ENCODE measurements at places on chromosomes 4 and X. TPM values are rescaled to one million over a fixed set of nuclear protein-coding genes. Genes with fewer than 3 reads are reported as not detected.

- H3K36me3 ChIP-seq = no peaks in the 10 kb centered on the region
- no peaks in the 10 kb centered on the region for H3K4me1 ChIP-seq
- no peak for DNase-seq
- no peak overlapping the region for H3K27ac ChIP-seq
Measured at GRCh38 chr4:5463361-5463760, 245.0 kb downstream of the EVC2 start.

DNA sequence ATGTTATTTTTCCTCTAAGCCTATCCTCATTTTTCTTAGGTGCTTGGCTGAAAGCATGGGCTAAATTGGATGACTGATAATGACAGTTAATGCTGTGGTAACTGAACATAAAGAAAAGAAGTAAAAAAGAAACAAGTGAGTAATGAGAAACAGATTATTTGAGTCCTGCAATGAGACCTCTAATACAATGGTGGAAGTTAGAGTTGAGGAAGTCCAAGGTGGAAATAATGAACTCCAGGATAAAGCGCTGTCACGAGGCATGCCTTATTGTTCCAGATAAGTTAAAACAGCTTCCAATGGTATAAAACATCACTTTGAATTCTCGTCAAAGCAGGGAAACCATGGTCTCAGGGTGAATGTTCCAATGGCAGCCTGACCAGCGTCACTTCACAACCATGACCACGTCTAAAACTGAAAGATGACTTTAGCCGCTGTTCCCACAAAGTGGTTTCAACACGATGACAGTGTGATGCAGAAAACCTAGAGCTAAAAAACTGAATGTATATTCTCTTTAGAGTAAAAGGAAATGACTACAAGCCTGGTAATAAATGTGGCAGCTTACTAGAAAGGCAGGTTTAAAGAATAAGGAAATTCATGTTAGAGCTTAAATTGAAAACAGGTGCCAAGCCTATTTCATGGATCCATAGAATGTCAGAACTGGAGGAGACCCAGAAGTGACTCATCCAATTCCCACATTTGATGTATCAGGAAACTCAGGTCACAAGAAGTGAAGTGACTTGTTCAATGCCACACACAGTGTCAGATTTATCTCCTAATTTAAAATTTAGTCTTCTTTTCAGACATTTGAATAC, 202.6 kb upstream of the GYPA start:
- H3K27ac ChIP-seq = no peak overlapping the region
- H3K36me3 ChIP-seq = no peaks in the 10 kb centered on the region
- no peaks in the 10 kb centered on the region for H3K27me3 ChIP-seq
- DNase-seq = no peak
- H3K4me1 ChIP-seq = no peaks in the 10 kb centered on the region
- H3K4me3 ChIP-seq = no peak overlapping the region

Gene MAGEB10
- not detected for total RNA-seq

DNA sequence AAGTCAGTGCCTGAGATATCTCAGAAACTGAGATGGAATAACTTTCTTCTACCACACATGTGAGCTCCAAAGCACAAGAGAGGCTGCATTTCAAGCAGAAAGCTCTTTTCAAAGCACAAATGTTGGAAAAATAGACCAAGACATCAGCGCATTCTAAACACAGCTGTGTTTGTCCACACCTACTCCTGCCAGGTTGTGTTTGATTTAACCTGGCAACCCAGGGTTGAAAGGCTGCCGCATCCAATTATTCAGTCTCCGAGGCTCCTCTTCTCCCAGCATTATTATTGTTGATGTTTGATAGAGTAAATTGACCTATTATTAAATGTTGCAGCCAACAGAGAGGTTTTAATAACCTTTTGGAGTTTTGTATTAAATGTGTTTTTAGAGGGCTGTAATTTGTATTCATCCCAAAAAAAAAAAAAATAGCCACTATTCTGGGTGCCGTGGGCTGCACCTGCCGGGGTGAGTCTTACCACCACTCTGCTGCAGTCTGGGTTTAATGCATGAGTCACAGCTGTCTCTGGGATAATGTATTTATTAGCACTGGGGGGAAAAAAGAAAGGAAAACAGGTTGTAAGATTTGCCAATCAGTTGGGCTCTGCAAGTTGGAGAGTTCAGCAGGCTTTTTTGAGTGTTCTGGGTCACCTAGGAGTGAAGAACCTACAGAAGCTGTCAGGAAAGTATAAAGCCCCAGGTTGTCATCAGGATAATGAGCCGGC, 105.2 kb upstream of the NOCT start:
- DNase-seq = no peak
- peak overlapping the region; percentile 36 for H3K4me3 ChIP-seq
- no peak overlapping the region for H3K27ac ChIP-seq

GRCh38 chr4:51885363-51885762, 42.4 kb downstream of the DCUN1D4 start:
- no peaks in the 10 kb centered on the region for H3K27me3 ChIP-seq
- no peak overlapping the region for H3K4me3 ChIP-seq
- peaks cover 18% of the 10 kb centered on the region for H3K4me1 ChIP-seq

Gene UGT2A1
- total RNA-seq = not detected

DNA sequence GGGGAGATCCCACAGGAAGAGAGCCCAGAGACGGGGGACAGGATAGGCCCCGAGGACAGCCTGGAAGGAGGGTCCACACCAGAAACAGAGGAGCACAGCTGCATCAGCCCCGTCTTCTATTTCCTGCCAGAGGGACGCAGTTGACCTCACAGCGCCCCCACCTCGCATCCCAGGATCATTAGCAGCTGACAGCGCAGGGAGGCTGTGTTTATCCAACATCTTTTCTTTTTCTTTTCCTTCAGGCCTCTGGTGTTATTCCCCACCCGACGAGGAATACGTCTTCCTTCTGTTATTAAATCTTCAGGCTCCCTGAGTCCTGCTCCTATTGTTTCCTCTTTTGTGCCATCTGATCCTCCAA, 75.4 kb downstream of the DCHS2 start:
- H3K27ac ChIP-seq = peak overlapping the region; percentile 57
- H3K36me3 ChIP-seq = no peaks in the 10 kb centered on the region
- H3K27me3 ChIP-seq = no peaks in the 10 kb centered on the region
- H3K4me1 ChIP-seq = peaks cover 3% of the 10 kb centered on the region
- peak overlapping the region; percentile 76 for H3K4me3 ChIP-seq

Gene SHOX
- 0.21 TPM for total RNA-seq

Gene GLRA2
- total RNA-seq = not detected

DNA sequence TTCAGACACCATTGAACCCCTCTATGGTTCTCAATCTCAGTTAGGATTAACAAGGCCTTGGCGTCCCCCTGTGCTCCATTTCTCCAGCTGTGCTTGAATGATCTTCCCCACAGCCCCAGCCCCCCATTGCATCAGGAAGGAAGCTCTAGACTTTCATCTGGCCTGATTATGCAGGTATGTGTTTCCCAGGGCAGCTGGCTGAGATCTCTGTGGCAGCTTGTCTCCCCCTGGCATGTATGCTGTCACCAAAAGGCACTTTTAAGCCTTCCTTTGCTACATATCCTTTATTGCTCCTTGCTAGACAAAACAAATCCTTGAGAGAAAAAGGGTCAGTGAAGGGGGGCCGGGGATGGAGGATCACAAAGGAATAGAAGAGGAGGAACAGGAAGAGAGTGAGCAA, 1056.0 kb upstream of the SLIT2 start:
- H3K4me3 ChIP-seq = no peak overlapping the region
- DNase-seq = no peak
- H3K27ac ChIP-seq = no peak overlapping the region
- no peaks in the 10 kb centered on the region for H3K36me3 ChIP-seq

DNA sequence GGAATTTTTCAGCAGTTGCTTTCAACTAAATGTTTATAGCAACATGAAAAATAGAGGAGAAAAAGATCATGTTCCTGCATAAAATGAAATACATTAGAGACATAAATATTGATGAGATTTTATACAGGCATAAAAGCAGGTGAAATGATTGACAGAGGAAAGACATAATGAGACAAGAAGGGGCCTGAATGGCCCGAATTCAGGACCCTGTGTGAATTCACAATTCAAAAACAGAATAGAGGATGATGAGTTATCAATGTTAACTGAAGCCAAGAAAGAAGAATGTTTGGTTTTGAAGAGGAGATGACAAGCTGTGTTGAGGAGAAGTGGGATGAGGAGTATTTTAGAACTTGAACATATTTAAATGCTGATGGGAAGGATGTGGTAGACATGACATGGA, 371.1 kb downstream of the FBXO8 start:
- H3K4me1 ChIP-seq = peaks cover 11% of the 10 kb centered on the region
- no peaks in the 10 kb centered on the region for H3K36me3 ChIP-seq
- no peak overlapping the region for H3K4me3 ChIP-seq
- no peaks in the 10 kb centered on the region for H3K27me3 ChIP-seq
- no peak overlapping the region for H3K27ac ChIP-seq

Gene MSX1
- total RNA-seq = 11.0 TPM

DNA sequence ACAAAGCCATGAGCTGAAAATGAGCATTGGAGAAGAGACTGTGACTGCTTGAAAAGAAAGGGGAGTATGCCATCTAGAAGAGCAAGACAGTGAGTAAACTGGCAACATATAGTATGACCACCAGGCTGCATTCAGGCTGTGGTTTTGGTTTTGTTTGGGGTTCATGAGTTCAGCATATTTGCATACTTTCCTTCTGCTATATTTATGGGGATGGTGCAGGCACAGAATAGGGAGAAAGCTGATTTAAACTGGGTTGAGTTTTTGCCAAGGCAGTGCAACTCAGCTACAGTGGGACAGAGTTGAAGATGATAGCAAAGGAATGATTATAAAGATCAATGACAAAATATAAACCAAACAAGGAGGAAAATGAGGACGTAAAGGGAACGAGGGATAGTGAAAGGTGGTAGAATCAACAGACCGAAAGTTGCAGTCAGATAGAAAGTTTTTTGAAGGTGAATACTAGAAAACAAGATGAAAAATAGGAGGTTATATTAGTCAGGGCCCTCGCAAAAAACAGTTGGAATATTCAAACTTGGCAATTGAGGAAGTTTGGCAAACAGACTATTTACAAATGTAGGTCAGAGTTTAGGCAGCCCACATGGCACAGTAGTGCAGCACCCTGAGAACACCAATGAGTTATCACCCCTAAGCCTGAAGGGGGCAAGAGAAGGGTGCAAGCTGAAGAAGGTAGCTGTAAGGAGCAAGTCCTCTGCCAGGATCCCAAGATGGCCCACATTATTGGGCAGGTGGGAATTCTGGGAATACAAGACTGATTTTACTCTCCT, 114.8 kb upstream of the MAP9 start:
- no peak overlapping the region for H3K27ac ChIP-seq
- no peaks in the 10 kb centered on the region for H3K27me3 ChIP-seq
- DNase-seq = no peak
- H3K4me3 ChIP-seq = no peak overlapping the region
- no peaks in the 10 kb centered on the region for H3K36me3 ChIP-seq
